ENCODE measurements at places on chromosomes 11 and 22.

DNA sequence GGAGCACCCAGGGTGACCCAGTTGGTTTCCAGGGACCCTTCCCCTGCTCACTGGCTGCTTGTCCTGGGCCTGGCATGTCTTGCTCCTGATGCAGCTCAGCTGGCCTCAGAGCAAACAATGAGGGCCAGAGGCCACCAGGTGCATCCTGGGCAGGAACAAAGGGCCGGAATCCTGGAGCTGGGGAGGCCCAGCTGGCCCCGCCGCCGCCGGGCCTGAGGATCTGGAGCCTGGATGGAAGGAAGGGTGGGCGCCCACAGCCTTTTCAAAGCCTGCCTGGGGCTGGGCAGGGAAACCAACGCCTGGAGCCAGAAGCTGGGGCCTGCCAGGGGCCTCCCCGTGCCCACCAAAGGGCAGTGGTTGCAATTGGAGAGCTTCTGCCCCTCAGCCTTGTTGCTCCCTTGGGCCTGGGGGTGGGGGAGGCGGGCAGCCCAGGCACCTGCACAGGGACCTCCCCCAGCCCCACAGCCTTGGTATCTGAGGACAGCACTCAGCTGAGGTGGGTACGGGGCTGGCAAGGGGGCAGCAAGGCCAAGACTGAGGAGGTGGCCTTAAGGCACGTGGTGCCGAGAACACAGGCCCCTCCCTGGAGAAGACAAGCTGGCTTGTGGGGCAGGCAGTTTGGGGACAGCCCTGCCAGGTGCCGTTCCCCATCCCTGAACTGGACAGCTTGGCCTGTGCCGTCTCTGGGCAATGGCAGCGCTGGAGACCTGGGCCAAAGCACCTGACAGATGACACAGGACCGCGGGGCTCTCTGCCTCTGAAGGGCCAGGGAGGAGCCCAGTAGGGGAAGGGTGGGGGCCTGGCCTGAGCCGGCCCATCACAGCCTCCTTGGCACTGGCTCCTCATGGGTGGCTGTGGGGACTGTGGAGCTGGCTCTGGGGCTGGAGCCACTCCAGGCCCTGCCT lies 7.1 kb upstream of the ADORA2A start:
- DNase-seq = no peak

DNA sequence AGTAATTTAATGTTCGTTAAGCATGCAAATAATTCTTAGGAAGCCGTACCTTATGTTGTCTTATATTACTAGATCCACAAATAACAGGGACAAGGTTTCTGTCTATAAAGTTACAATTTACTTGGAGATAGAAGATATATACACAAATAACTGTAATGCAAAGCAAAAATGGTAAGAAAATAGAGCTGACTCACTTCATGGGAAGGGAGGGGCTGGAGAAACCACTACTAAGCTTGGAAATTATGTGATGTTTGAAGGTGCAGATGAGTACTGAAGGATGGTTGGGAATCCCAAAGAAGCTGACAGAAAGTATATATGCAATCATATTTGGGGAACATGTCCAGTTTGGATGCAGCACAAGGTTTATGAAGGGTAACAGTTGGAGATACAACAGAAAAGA lies 4.0 kb downstream of the NPAT start:
- DNase-seq = no peak

DNA sequence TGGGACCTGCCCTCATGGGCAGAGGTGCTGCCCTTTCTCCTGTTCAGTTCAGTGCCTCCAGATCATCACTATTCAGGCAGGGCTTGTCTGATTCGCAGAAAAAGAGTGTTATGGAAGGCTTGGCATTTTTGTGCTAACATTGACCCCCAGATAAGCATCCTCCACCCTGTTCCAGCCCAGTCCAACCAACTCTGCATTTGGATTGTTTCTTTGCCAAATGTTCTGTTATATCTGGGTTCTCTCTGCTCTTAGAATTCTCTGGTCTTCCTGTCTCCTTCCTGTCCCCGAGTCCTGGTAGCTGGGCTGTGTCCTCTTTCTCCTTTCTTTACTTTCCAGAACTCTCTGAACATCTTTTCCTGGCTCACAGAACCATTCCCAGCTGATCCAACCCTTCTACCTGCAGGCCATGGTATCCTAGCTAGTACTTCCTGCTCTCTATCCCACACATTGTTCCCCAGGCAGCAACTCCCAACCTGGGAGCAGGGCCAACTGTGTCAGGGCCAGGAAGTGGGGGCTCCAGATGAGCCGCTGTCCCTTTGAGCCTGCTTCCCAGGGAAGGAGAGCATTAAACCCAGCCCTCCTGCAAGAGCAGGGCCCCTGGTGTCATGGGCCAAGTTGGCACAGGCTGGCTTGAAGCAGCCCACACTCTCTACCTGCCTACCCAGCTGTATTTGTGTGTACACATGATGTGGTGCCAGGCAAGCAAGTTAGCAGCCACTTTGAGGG lies 280.7 kb upstream of the CADM1 start:
- DNase-seq = no peak

GRCh38 chr11:5815534-5815933 lies 6.8 kb downstream of the OR52N2 start:
- no peak for DNase-seq

- DNase-seq = no peak
Measured at GRCh38 chr11:103031834-103032233, 60.1 kb downstream of the DCUN1D5 start.

- no peak for DNase-seq
Measured at GRCh38 chr22:46652081-46652846, 32.1 kb downstream of the GRAMD4 start.

GRCh38 chr11:35288309-35288708 lies 131.0 kb downstream of the SLC1A2 start:
- no peak for DNase-seq

DNA sequence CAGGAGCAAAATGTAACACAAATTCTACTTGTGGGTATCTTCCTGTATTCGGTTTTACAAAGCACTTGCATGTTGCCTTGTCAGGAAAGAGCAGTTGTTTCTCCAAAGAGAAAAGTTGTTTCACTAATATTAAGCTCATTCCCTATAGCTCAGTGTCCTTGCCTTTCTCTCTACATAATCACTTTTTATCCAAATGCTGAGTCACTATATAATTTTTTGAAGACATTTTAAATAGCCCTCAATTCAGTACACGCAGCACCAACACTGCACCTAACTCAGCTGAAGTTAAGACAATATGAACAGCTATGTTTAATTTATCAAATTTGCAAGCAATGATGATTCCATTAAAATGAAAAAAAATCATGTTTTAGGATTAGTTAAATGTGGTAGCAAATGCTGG lies 14.5 kb upstream of the MRTFA start:
- DNase-seq = no peak

- DNase-seq = no peak
Measured at GRCh38 chr11:122331079-122331478, 215.1 kb upstream of the BLID start.

DNA sequence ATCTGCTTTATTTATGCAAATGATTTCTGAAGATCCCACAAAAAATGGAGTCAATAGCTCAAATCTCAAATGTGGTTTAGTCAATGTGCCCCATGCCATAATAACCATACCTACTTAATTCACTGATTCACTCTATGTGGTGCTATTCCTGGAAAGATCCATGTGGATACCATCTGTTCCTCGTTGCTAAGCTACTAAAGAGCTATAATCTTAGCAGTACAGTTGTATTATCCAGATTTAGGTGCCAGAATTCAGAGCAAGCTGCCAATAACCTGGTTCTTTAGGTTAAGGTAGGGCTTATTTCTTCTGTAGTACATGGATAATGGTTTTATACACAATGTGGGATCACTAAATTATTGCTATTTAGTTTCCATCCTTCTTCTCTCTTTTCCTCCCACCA lies 974.7 kb upstream of the CCDC90B start:
- no peak for DNase-seq

- DNase-seq = no peak
Measured at GRCh38 chr11:34865261-34865660, 50.9 kb downstream of the APIP start.

All from NCI-H2171 treated with DMSO at 0.1 percent for 48 hours (cell line).